ENCODE measurements at places on chromosomes 16 and 17.

DNA sequence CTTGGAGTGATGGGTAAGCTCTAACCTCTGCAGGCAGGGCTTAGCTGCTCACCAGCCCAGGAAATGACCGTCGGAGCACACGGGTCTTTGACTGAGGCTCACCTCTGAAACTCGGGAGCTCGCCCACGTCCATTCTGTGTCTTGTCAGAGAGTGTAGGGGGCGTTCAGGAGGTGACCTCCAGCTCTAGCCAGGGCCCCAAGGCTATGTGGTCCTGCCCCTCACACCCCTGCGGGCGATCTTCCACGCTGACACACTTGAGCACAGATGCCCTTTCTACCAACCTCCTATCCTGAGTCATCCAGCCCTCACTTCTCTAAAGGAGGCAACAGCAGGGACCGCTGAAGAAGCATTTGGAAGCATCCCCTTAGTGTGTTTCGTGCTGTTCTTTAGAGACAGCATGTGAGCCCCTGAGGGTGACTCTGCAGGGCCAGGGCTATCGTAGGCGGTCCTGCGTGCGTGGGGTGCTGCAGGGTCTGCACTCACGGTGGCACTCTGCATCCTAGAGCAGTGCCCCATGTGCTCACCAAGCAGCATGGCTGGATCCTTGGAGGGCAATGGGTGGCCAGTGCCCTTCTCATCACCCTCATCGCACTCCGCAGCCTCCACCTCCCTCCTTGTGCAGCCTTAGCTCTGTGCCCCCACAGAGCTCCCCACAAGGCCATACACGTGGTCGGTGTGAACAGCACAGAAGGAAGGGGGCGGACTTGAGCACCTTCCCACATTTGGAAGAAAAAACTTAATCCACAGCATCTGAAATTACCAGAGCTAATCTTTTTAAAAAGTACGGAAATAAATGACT is 33.8 kb downstream of the SLC47A1 start:
- DNase-seq: no peak

GRCh38 chr17:78908426-78908825 is 5.4 kb upstream of the CEP295NL start:
- no peak for DNase-seq

- no peak for DNase-seq
These were observed 797 bp downstream of the HES7 start for GRCh38 chr17:8122924-8123694.

DNA sequence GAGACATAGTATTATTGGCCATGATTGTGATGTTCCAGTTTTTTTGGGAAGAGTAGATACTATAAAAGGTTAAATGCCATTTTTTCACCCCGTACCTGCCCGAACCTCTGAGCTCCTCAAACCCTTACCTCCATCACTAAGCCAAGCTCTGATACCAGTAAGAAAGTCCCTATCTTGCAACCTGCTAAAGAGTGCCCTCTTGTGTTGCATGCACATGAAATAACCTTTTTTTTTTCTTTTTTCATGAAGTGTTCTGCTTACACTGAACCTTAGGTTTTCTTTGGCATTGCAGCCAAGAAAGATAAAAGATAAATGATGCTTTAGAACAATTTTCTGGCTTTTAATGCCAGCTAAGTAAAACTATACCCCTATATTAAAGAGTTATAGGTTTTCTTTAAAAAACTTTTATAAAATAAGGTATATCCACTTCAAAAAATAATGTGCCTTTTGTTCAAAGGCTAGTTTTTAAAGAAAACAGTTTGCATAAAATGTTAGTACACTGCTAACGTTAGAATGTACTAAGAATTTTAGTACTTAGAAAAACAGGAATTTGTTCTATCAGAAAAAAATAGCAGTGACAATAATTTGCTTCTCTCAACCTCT is 295.3 kb upstream of the PMFBP1 start:
- no peak for DNase-seq

GRCh38 chr16:8958344-8959167 is 5.2 kb downstream of the USP7 start:
- DNase-seq: no peak

DNA sequence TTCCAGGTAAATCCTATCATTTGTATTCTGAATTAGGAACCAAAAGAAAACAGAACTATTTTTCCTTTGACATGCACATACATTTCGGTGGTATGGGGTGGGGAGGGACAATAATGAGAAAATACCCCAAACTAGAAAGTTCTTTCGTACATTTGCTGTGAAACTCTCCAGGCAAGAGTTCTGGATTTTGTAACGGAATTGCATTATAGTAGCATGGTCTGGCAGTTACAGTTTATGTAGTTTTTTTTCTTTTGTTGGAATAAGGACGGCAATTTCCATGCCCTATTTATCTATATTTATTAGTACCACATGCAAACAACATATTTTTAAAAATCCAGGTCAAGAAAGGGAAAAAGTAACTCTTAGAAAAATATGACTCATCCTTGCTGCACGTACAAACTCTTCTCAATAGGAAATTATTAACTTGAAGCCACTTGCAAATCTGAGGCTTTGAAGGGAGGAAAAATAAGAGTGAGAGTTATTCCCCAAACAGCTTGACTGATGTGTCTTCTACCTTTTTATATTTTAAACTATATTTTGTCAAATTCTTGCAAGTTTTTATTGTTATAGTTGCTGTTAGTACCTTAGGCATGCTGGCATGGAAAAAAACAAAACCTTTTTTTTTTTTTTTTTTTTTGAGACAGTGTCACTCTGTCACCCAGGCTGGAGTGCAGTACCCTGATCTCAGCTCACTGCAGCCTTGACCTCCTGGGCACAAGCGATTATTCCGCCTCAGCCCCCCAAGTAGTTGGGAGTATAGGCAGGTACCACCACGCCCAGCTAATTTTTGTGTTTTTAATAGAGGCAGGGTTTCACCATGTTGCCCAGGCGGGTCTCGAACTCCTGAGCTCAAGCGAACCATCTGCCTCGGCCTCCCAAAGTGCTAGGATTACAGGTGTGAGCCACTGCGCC is 69.3 kb downstream of the WWP2 start:
- no peak for DNase-seq

DNA sequence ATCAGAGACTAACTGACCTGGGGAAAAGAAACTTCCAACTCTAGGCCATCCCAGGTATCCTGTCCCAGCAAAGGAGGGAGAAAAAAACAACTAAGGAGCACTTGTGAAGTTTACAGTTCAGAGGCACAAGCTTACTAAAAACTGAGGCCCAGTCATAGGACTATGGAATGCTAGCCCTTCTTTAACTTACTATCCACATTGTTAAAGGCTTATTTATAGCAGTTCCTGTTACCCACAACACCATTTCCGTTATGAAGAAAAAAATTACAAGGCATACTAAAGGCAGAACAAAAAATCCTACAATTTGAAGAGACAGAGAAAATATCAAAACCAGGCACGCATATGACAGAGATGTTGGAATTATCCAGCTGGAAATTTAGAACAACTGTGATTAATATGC is 159.1 kb downstream of the CDH11 start:
- no peak for DNase-seq

- DNase-seq: no peak
These were observed 893 bp downstream of the GINS2 start for GRCh38 chr16:85687651-85688471.

DNA sequence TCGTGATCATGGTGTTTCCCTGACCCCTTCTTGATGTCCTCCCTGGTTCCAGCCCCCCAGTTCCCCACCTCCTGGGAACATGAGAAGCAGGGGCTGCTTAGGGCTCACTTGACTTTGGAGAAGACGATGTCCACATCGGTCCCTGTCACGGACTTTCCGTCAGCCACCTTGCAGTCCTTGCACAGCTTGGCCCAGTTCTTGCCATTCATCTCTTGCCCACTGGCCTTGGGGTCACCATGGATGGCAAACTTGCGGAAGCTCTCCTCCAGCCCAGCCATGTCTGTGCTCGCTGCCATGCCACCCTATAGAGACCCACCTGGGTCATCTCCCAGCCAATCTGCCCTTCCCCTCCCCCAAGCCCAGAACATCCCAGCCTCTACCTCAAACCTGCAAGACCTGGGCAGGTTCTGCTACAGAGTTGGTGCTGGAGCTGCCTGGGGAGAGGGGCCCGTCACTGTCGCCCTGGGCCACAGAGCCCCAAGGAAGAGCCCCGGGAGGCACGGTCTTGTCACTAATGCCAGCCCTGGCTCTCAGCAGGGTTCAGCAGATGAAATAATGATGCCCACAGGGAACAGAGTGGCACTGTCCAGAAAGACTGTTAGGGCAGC is 2.4 kb downstream of the TPPP3 start:
- DNase-seq: no peak

GRCh38 chr16:49575346-49576172 is 202.0 kb downstream of the C16orf78 start:
- no peak for DNase-seq
